ENCODE measurements at places on chromosomes 13 and 19.

DNA sequence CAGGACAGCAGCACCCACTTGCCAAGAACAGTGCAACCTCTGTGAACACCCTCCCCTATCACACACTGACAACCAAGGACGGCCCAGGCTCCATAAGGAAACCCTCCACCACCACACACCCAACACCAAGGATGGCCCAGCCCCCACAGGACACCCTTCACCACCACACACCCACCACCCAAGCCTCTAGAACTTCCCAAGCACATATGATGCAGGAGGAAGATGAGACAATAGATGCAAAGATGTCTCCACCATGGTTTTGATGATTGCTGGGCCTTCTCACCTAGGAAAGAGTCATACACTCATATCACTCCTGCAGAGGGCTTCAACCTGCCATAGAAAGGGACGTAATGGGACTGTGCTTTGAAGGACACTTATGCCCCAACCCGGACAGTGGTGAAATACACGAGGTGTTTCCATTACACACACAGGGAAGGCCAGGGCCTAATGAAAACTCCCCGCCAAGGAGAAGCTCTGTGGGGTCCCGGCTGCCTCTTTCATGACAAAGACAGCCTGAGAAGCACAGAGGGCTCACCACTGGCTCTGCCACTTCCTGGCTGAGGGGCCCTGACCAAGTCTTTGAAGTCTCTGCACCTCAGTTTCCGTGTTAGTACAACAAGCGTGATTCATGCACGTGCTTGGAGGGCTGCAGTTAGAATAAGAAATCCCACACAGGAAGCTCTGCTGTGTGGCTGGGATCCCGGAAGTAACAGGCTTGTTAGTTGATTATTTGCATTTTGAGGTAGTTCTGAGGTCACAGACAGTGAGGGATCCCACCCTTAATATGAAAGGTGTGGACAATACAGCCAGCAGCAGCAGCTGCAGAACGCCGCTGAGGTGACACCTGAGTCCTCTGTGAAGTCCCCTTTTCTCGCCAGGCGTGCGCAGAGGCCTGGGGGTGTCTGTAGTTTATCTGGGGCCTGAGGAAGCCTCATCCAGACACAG lies 61.9 kb upstream of the ATP12A start:
- peak; percentile 32 for DNase-seq

- peak; percentile 9 for DNase-seq
Measured at GRCh38 chr13:30618186-30618929, 638 bp downstream of the USPL1 start.

GRCh38 chr13:38854226-38854625 lies 136.4 kb downstream of the STOML3 start:
- no peak for DNase-seq

GRCh38 chr13:41122838-41123237 lies 9.8 kb downstream of the KBTBD6 start:
- DNase-seq: no peak

DNA sequence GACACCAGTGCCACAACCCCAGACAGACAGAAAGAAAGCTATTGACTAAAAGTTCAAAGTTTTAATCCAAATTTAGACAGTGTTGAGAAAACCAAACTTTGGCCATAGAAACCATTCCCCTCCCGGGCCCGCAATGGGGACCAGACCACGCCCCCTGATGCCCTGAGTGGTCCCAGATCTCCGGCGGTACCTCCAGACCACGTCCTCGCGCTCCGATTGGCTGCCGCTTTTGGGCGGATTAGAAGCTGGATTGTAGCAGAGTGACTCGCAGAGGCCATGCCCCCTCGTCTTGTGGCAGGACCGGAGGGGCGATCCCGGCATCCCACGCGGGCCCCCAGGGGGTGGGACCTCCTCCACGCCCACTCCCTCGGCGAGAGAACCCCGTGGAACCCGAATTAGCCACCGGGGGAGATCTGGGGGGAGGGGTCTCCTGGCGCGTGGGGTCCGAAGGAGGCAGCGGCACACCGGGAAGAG lies 797 bp upstream of the HSD17B14 start:
- peak; percentile 36 for DNase-seq

DNA sequence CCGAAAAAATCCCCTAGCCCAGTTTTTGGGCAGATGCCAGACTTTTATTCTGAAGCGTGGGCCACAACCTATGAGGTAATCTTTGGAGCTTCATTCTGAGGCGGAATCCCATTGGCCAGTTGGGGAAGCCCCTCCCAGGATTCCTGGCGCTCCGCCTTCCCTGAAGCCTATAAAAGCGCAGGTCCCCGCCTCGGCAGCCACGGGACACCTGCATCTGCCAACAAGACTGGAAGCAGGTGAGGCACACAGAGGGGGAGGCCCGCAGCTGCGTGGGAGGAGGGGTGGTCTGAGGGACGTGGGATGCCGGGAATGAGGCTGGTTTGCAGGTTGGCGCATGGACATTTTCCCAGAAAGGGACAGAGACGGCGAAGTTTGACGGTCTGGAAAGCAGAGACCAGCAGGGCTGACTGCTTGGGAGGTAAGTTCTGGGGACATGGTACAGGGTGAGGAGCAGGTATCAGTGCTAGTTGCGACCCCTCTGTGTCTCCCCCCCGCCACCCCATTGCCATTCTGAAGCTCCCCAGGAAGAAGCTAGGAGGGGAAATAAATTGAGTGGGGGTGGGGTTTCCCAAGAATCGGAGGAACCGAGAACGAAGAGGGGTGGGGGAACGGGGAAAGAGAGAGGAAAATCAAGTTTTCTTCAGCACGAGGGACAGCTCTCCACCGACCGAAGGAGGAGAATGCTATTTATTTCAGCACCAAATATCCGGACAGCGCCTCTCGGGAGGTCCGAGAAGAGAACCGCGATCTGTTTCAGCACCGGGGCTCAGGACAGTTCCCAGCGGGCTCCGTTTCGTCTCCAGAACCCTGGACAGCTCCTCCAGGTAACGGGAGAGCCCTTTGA lies 22.4 kb upstream of the FEM1A start:
- DNase-seq: peak; percentile 51

DNA sequence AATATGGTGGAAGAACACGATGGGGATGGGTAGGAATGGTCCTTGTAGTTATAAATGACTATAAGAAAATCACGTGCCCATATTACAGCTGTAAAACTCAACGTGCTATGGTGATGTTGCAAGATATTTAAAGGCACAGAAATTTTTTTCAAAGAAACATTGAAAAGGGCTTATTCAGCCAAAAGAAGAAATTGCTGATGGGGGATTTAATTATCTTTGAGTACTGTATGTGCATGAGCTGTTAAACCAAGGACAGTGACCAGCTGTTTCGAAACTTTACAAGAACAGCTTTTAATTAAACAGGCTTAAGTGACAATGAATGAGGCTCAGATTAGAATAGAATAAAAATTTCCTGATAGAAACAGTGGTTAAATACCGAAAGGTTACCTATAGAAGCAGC lies 339.0 kb downstream of the HS6ST3 start:
- DNase-seq: no peak

DNA sequence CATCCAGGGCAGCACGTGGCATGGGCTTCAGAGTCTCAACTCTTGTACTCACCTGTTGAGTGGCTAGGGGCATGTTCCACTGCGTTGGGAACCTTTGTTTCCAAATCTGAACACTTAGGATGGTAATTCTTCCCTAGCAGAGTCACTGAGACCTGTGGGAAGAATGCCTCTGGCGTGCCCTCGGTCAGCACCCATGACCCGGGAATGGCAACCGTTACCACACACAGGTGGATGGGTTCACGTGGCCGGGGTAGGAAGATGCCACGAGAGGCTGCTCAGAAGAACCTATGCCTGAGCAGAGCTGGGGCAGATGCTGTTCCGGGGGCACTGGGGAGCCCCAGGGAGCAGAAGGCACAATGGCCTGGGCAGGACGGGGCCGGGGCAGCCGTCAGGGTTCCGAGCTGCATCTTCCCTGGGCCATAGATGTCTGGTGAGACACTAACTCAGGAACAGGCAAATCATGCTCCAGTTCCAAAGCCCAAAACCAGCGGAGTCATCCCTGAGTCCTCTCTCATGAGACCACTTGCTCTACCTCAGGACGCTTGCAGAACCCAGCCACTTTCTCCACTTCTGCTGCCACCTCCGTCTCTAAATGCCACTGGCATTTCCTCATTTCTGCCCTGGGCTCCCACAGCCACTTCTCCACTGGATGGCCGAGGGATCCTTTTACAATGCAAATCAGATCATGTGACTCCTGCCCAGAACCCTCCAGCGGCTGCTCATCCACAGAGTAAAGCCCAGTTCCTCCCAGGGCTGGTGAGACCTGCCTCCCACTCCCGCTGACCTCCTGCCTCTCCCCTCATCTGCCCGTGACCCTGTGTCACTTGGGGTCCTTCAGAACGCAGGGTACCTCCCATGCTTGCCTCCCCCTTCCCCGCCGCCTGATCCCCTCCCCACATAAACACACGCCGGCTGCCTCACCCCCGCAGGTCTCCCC lies 36.7 kb downstream of the FAM124A start:
- no peak for DNase-seq

DNA sequence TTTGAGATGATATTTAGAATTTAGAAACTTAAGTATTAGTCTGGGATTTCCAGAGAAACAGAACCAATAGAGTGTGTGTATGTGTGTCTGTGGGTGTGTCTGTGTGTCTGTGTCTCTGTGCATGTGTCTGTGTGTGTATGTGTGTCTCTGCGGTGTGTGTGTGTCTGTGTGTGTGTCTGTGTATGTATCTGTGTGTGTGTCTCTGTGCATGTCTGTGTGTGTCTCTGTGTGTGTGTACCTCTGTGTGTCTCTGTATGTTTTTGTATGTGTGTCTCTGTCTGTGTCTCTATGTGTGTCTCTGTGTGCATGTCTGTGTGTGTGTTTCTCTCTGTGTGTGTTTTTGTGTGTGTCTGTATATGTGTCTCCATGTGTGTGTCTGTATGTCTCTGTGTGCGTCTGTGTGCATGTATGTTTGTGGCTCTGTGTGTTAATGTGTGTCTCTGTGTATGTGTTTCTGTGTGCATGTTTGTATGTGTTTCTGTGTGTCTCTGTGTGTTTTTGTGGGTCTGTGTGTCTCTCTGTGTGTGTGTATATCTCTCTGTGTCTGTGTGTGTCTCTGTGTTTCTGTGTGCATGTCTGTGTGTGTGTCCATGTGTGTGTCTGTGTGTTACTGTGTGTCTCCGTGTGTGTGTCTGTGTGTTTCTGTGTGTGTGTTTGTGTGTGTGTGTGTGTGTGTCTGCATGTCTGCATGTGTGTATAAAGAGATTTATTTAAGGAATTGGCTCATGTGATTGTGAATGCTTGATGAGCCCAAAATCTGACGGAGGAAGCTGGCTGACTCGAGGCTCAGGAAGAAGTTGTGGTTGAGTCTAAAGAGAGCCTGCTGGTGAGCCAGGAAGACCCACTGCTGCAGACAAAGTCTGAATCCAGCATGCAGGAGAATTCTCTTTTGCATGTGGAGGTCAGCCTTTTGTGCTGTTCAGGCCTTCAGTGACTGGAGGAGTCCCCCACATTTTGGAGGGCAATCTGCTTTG lies 22.2 kb downstream of the GPR42 start:
- no peak for DNase-seq

GRCh38 chr19:54458648-54459281 lies 4.8 kb downstream of the LENG9 start:
- DNase-seq: no peak
